ENCODE measurements at places on chromosomes 3 and 15.
A peak's percentile ranks its signal among the peaks of the same experiment; 100 is the strongest.

- no peak for DNase-seq
These were observed 303.9 kb upstream of the ALCAM start for GRCh38 chr3:105062853-105063252.

- no peak for DNase-seq
These were observed 261.4 kb downstream of the FOXP1 start for GRCh38 chr3:71322154-71322553.

DNA sequence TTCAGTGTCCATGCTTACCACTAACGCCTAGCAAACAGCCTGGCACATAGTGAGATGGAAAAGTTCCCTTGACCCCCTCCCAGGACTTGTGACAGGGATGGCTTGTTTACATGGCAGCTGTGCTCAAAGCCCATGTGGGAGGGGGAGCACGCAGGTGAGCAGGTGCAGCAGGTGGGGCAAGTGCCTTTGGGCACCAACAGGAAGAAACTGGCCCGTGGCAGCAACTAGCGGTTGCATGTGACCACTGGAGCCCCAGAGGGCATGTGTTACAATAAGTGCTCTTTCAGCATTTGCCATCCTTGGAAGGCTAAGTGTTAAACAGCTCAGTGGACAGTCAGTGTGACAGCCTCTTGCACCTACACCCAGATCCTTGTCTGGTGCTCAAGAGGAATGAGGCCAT lies 734.6 kb downstream of the TUSC7 start:
- no peak for DNase-seq

DNA sequence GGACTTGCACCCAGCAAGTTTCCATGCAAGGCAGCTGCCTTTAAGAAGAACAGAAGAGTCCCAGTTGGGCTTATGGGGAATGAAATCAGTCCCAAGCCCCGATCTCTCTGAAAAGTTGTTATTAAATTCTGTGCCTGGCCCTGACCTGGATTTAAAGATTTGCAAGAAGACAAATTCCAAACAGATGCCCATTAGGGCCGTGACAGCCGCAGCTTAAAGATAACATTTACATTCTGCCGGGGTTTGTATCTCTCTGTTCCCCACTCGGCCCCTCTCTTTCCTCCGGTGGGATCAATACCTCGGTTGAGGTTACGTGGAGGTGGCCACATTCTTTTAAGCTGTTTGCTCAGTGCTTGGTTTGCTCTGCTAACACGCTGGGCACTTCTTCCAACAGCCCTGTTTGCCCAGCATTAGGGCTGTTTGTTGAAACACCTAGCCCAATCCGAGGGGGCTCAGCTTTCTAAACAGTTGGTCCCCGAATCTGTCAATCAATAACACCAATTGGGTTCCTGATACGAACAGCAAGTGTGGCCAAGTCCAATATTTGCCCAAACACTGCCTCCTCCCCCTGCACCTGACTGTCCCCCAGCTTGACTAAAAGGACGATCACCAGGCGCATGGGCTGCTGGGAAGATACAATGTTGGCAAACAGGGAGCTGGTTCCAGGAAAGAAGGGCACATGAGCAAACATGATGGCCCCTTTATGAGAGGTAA lies 108.6 kb downstream of the RPLP1 start:
- DNase-seq: no peak

GRCh38 chr3:158802409-158803268 lies 785 bp downstream of the MFSD1 start:
- no peak for DNase-seq

GRCh38 chr3:50238549-50239026 lies 2.6 kb downstream of the GNAI2 start:
- peak; percentile 78 for DNase-seq

DNA sequence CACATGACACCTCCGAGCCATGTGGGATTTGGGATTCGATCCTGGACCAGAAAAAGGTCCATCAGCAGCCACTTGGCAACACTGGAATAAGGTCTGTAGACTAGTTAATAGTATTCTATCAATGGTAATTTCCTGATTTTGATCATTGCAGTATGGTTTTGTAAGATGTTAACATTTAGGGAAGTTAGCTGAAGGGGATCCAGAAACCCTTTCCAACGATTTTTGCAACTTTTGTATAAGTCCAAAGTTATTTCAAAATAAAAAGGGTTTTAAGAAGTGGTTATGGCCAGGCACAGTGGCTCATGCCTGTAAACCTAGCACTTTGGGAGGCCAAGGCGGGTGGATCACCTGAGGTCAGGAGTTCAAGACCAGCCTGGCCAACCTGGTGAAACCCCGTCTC lies 10.2 kb downstream of the BDH1 start:
- DNase-seq: no peak

- no peak for DNase-seq
These were observed 142.8 kb downstream of the CHL1 start for GRCh38 chr3:339351-339750.

- DNase-seq: peak; percentile 88
These were observed 34.3 kb upstream of the PLSCR2 start for GRCh38 chr3:146503461-146504202.

DNA sequence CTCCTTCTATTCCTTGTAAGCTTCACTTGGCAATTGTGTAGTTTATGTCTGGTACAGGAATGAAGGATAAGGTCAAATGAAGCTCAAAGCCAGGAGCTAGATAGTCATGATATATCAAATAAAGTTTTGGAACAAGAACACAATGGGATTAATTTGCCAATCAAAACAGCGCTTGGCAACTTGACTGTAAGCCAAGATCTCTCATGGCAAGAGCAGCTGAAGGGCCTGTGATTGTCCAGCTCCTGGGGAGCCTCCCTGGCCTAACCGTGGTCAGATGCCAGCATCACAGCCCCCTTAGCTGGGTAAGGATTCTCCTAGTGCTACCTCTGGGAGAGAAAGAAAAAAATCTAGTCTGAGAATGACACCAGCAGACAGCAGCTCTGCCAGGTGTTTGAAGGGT lies 97.2 kb downstream of the LIPC start:
- DNase-seq: no peak

DNA sequence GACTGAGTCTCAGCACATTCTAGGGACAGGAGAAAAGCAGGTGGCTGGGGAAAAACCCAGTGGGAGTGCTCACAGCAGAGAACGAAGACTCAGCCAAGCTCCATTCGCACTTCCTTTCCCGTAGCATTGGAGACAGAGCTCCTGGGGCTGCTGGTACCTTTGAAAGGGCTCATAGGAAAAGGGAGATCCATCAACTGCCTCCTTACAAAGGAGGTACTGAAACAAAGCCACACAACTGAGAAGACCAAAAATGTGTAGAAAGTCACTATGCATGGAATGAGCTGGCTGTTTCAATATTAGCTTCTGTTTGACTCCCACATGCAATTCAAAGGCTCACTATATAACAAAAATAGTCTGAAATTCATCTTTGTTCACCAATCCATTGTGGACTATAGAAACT lies 16.9 kb downstream of the STIMATE start:
- DNase-seq: no peak

DNA sequence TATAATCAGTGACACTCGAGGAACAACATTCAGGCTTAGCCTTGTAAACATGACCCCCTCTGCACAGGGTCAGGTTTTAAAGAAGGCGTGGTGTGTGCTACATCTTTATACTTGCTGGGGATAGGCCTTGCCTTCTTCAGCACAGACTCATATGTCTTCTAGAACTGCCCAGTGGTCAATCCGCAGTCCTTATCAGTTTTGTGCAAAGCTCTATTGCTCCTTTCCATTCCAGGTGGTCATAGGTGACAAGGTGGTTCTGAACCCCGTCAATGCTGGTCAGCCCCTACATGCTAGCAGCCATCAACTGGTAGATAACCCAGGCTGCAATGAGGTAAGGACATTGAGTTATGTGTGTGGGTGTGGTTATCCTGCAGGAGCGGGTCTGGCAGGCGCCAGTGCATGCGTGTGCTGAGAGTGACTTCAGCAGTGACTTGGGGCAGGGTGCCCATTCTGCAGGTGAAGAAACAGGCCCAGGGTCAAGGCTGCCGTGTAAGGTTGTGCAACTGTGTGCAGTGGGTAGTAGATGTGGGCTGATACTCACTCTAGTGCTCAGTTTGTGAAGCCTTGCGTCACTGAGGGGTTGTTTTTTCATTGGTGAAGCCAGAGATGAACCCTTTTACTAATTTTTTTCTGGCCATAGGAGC lies 150.9 kb downstream of the ITPR1 start:
- DNase-seq: no peak

DNA sequence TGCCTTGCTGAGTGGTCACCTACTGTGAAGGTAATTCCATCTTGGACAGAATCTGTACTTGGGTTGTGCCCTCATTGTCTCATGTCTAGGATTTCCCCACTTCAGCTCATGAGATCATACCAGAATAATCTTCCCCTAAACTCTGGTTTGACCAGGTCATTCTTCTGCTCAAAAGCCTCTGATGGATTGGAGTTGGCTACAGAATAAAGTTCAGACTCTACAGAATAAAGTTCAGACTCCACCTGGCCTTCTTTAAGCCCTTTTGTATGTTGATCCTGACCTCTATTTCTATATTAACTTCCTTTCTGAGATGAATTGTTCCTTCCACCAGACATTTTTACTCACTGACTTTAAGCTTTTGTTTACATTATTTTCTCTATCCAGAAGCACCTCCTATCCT lies 6.4 kb upstream of the GLCE start:
- no peak for DNase-seq

DNA sequence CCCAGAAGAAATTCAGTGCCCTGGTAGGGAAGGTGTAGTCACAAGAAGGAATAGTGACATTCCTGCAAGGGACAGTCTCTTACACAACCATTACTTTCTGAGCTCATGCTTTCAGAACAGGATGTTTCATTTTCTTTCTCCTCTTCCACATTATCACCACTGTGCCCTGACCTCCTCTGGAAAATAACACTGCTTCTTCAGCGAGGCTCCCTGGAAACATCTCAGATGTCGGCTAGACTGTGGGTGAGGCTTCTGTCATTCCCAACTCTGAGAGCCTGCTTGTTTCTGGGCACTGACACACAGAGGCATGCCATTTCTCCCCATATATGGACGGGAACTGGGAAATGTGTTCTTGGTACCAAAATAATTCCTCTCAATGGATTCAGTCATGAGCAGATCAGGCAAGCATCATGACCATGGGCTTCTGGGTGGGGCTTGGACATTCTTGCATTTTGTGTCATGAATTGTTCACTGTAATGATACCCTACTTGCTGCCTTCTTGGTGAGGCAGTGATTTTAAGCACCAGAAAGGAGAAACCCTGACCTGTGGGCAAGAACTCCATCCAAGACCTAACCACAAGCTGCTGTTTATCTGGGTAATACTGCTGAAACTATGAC lies 14.3 kb upstream of the TNFAIP8L3 start:
- DNase-seq: no peak

DNA sequence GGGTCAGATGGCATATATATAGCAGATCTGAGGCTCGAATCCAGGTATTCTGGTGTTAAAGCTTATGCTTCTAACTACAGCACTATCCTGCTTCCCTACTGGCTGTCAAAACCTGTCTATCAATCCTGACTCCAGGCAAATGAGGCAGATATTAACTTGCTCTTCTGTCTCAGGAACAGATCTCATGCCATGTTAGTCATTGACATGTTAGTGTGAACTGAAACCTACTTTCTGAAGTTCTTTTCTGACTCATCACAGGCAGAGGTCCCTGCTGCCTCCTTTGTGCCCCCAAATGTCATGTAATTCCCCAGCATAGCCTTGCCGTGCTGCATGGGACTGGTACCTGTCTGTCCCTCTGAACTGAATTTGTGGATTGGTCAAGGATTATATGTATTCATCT lies 125.0 kb upstream of the SMAD3 start:
- no peak for DNase-seq

GRCh38 chr3:184460276-184460675 lies 80.4 kb downstream of the CHRD start:
- DNase-seq: no peak

DNA sequence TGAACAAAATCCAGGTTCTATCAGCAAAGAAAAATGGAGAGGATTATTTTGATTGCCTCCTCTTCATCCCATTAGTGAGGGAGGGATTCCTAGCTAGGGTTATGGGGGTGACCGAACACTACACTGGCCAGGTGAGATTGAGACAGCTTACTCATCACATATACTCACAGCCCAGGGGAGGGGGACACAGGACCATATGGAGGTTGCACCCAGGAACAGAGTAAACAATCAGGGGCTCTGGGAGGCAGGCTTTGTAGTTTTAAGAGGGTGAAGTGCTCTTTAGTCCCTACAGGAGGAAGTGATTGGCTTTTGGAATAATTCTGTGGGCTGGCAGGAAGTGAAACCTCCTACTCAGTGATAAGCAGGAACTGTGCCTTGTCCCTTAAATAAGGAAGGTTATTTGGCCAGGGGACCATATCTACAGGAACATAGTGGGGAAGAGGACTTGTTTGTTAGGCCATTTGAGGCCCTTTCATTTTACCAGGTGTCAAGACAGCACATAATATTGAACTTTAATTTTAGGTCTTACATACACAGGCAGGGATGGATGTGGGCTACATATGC lies 17.5 kb upstream of the KCTD6 start:
- no peak for DNase-seq

DNA sequence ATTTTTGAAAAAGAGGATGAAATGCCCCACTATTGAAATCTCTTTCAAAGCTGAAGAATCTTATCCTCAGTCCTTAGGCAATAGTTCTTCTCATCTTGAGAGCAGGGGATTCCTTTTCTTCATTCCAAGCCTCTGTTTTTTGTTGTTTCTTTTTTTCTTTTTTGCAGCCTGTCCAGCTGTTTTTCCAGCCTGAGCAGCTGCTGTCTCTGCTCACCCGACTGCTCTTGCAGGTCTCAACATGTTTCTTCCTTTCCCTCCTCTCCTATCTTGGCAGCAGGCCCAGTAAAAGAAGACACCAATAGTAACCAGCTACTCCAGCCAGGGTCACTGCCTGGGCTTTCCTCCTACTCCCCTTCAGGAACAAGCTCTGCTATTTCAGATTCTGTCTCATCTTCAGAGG lies 23.8 kb downstream of the MEX3B start:
- no peak for DNase-seq

DNA sequence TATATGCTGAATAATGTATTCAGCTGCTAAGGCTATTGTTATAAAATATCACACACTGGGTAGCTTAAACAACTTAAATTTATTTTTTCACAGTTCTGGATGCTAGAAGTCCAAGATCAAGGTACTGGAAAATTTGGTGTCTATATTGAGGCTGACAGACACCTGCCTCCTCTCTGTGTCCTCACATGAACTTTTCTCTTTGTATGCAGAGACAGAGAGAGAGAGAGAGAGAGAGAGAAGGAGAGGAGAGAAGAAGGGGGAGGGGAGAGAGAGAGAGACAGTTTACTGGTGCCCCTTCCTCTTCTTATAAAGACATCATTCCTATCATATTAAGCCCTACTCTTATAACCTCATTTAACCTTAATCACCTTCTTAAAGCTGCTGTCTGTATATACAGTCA lies 320.1 kb upstream of the THBS1 start:
- DNase-seq: no peak

DNA sequence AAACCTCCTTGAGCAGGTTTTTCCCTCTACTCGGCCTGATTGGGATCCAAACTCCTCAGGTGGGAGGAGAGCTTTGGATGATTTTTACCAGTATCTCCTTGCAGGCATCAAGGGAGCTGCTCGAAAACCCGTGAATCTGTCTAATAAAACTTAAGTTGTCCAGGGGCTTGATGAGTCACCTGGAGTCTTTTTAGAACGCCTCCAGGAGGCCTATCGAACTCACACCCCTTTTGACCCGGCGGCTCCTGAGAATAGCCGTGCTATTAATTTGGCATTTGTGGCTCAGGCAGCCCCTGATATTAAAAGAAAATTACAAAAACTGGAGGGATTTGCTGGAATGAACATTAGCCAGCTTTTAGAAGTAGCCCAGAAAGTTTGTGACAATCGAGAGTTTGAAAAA lies 41.6 kb downstream of the ZBTB11 start:
- no peak for DNase-seq

All from Calu3 (cell line).